Activated CD4-positive, alpha-beta memory T cell treated with anti-CD3 and anti-CD28 coated beads, Interleukin-2, amount 10 ng/mL, durations not matched to agents 7 days and 5 days (primary cell): ENCODE measurements at places on chromosomes 6 and 20. TPM values are rescaled to one million over a fixed set of nuclear protein-coding genes. Genes with fewer than 3 reads are reported as not detected.

GRCh38 chr6:7730784-7731227, 4.9 kb downstream of the BMP6 start:
- H3K27me3 ChIP-seq = peaks cover 65% of the 10 kb centered on the region
- peaks cover 18% of the 10 kb centered on the region for H3K4me1 ChIP-seq
- H3K4me3 ChIP-seq = no peak overlapping the region
- no peaks in the 10 kb centered on the region for H3K36me3 ChIP-seq
- no peak overlapping the region for H3K27ac ChIP-seq

- H3K27me3 ChIP-seq = no peaks in the 10 kb centered on the region
- DNase-seq = no peak
- H3K4me3 ChIP-seq = no peak overlapping the region
- no peaks in the 10 kb centered on the region for H3K36me3 ChIP-seq
- no peaks in the 10 kb centered on the region for H3K4me1 ChIP-seq
Measured at GRCh38 chr20:6562111-6562510, 205.4 kb upstream of the BMP2 start.

DNA sequence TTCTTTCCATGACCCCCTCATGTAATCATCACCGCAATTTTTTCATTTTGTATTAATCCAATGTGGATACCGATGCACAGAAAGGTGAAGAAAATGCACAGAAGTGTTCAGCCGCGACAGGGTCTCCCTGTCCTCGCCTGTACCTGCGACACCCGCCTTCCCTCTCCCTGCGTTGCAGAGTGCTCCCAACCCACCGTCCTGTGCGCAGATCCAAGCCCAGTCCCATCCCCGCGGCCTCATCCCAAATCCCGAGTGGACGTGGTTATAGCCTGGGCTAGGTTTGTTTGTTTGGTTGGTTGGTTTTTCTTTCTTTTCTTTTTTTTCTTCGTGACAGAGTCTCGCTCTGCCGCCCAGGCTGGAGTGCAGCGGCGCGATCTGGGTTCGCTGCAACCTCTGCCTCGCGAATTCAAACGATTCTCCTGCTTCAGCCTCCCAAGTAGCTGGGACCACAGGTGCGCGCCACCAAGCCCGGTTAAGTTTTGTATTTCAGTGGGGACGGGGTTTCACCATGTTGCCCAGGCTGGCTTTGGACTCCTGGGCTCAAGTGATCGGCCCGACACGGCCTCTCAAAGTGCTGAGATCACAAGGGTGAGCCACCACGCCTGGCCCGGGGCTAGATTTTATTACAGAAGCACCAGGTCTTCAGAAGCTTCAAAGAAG, 536 bp upstream of the RAET1G start:
- H3K27me3 ChIP-seq = peaks cover 69% of the 10 kb centered on the region
- no peak for DNase-seq

The DPPA5 gene
- not detected for total RNA-seq

The TRIM40 gene
- total RNA-seq = not detected
